ENCODE measurements at places on chromosomes 3 and 15.

- no peak for DNase-seq
Measured at GRCh38 chr3:156488767-156489166, 66.2 kb downstream of the SSR3 start.

DNA sequence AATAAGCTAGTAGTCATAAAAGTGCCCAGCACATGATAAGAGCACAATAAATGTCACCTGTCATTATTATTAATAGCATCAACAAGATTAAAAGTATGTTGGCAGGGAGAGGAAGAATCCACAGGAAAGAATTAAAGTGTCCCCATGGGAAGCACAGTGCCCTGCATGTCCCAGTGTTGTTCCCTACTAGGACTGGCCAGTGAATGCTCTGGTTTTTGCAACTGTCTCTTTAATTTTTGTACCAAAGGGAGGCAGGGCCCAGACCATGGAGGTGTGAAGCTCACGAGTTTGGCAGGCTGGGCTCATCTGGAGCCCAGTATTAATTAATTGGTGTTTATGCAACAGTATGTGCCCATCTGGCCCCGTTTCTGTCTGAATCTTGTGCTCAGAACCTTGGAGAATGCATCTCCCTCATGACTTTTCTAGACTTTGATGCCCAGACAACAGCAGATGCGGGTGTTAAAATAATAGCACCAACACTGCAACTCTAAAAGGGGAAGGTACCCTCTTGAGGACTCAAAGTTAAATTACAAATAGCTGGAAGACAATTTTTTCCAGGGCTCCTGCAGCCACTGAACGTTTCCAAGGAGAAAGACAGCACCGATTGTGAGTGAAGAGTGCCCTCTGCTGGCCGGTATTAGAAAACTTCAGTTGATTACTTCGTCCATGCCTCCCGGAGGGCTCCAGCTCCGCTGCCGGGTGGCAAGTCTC, 71.9 kb upstream of the SPATA12 start:
- DNase-seq = no peak

GRCh38 chr15:28984421-28985315, 98.9 kb downstream of the APBA2 start:
- no peak for DNase-seq

- DNase-seq = no peak
Measured at GRCh38 chr3:132256989-132257388, 60.2 kb upstream of the ACP3 start.

- no peak for DNase-seq
Measured at GRCh38 chr3:94544131-94544789, 481.4 kb downstream of the NSUN3 start.

DNA sequence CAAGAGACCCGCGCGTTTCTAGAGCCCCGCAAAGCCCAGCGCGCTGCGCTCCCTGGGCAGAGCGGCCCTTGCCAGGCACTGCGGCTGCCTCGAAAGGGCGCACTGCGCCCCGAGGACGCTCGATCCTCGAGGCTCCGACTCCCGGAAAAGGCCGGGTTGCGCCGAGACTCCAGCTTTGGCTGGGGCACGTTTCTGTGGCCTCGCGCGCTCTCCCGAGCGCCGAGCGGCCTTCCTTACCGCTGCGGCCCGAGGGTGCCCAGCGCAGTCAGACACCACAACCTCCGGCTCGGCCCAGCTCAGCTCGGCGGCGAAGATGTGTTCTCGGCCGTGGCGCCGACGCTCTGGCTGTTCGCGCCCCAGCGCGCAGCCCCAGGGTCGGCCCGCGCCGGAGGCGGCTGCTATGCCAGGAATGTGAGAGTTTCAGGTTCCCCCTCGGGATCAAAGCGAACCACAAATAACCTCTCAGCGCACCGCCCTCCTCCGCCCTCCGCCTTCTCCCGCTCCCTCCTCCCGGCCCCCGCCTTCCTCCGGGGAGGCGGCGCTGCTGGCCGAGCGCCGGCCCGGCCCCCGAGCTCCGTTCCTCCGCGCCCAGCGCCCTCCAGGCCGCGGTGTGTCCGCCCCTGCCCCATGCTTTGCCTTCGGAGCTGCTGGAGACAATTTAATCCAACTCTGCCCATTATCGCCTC, at the start of gene AMOTL2:
Gene AMOTL2, minus strand, starts transcription at position 343 of the 686 bp plus-strand sequence. CDS start 3,014 bp downstream, outside the sequence.
- DNase-seq = no peak

DNA sequence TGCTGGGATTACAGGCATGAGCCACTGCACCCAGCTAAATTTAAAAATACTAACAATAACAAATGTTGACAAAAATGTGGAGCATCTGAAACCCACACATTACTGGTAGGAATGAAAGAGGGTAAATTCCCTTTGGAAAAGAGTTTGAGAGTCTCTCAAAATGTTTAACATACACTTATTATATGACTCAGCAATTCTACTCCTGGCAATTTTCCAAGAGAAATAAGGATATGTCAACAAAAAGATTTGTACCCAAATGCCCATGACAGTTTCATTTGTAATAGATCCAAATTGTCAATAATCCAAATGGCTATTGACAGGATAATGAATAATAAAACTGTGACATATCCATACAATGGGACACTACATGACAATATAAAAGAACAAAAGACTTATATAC, 9.0 kb downstream of the HCLS1 start:
- no peak for DNase-seq

- DNase-seq = no peak
Measured at GRCh38 chr3:126900859-126901540, 81.9 kb upstream of the PLXNA1 start.

- DNase-seq = no peak
Measured at GRCh38 chr3:152664766-152665165, 170.2 kb upstream of the P2RY1 start.

DNA sequence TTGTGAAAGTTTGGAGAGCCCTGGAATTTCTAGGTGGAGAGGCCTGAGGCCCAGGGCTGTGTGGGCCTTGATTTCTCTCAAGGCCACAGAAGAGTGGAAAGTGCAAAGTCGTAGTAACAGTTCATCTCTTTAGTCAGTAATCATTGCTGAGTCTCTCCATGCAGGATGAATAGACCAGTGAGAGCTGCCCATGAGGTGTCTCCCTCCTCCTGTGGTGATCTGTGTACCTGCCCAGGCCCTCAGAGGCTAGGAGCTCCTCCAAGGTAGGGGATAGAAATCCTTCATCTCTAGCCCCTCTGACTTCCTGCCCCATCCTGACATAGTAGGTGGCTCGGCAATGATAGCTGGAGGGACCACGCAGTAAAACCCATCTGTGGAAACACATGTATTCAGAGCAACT, 6.8 kb upstream of the IDH3A start:
- DNase-seq = no peak

DNA sequence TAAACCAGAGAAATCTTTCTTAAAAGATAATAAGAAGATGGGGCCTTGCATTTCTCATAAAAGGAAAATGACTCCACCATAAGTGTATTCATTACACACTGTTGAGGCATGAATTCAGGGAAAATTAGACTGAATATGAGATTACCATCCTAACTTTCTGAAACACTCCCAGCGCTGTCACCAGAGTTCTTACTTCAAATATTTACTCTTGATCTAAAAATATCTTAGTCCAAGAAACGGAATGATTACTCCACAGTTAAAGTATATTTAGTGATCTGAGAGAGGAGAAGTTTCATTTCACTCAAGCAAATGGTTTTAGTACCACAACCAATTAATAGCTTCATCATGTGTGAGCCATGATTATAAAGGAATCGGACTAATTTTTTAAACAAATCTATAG, 300.3 kb downstream of the ZBTB20 start:
- DNase-seq = no peak

GRCh38 chr15:88716543-88717381, 77.9 kb downstream of the ISG20 start:
- DNase-seq = no peak

DNA sequence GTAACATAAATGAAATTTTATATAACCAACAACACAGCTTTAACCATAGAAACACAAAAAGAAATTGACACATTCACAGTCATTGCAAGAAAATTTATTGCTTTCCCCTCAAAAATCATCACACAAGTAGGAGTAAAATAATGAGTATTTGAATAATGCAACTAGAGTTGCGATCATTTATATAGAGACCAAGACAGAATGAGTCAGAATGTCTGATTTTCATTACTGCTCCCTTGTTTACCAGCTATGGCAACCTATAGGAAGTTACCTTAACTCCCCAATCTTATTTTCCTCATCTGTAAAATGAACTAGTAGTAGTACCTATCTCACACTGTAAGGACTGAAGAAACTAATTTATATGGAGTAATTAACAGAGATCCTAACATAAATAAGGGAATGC, 105.4 kb upstream of the CTDSPL start:
- DNase-seq = no peak

DNA sequence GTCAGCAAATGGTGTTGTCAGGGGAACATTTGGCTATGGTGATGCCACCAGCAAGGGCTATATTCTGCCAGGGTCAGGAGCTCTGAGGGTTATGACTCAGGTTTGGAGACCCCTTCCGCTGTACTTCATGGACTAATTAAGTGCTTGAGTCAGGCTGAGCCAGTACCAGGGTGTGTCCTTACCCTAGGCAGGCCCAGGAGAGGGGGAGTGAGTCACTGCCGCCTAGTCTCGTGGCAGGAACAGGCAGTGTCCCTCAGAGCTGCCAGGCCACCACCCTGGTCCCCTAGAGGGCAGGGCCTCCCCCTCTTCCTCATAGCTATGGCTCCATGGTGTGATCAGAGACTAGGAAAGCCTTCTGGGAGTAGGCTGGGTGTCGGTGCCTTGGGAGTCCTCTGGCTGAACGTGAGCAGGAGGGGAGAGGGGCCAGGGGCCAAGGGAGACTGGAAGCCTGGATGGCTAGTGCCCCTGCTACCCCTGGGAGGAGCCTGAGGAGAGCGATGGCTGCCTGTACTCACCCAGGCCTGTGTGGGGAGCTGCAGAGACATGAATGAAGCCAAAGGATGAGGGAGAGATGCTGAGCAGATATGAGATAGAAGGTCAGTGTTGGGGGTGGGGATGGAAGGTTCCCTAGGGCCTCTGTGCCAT, 10.6 kb downstream of the MAPKAPK3 start:
- no peak for DNase-seq

DNA sequence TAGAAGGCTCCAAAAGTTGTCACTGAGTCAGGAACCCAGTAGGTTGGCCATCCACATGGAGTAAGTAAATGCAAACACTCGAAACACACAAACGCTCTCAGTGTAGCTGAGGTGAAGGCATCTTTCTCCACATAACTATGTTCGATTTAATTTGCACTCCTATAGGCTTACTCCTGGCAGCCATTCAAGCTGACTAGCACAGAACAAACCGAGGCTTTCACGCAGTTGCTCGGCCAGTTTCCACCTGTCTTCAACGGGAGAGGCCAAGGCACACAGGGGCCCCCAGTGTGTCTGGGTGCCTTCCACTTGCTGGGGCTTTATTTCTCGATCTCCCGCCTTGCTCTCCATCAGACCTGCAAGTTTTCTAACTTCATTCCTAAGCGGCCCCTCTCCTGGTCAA, 18.9 kb downstream of the RGMA start:
- DNase-seq = no peak

DNA sequence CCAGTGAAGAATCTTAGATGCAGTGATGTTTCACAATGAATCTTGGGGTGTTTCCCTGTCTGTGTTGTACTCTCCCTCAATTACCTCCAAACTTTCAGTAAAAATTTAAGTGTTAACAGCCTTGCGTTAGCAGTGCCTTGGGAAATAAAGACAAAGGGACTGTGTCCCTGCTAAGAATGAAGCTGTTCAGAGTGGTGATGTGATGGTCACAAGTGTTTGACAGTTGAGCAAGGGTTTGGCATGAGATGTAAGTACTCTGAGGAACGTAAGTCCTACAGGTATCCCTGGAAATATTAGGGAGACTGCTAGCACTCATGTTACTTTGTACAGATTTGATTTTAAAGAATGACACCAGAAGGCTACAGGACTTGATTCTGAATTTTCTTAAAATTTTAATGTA, 304.3 kb upstream of the DPH6 start:
- no peak for DNase-seq

DNA sequence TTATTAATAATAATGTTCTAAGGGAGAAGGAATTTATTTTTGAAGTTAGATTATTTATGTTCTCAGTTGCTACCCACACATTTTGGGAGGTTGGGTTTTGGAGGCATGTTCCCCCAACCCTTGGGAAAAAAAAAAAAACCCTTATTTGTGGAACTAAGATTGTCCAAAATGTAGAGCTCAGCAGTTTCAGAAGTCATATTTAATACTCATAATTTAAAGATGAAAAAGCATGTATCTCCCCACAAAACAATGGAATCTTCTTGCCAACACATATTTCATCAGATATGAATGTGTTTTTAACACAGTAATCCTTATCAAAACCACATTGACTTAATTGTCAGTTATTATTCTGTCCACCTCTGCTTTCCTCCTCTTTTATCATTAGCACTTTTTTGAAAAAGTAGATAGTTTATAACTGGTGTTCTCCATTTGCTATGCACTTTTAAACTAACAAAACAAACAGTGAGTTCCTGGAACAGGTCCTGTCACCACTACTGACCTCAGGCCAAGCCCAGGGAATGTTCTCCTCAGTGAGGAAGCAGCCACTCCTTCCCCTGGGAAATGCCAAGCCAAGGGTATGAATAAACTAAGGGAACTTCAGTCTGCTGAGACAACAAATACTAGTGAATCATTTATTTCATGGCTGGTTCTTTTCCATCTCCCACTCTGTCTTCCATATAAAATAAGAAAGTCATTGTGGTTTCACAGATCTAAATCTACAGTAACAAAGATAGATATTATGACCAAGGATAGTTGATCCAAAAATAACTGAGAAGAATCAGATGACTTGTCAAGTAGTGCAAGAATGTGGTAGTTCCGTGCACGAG, 414.4 kb upstream of the ALCAM start:
- DNase-seq = no peak

- DNase-seq = no peak
Measured at GRCh38 chr15:77354063-77354462, 65.8 kb downstream of the PEAK1 start.

DNA sequence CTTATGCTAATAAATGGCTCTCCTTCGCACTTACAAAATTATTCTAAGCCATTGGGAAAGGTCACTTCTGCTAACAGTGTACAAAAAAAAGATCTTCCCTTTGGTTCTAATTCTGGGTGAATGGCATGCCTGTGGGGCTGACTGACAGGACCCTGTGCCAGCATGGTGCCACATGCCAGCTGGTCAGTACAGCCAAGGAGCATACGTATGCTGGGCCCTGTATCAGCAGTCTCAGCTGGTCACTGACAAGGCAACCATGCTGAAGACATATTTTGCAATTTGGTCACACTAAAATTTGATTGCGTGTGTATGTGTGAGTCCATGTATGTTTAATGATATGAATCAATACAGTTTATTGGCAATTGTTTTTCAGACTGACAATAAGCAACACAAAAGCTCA, 246.1 kb downstream of the TBL1XR1 start:
- no peak for DNase-seq

DNA sequence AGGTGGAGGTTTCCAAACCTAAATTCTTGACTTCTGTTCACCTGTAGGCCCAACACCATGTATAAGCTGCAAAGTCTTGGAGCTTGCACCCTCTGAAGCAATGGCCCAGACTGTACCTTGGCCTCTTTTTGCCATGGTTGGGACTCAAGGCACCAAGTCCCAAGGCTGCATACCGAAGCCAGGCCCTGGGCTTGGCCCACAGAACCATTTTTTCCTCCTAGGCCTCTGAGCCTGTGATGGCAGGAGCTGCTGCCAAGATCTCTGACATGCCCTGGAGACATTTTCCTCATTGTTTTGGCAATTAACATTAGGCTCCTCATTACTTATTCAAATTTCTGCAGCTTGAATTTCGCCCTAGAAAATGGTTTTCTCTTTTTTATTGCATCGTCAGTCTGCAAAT, 297.9 kb downstream of the OXSM start:
- no peak for DNase-seq
